Posterior vena cava (tissue), 2 donors: ENCODE measurements at places on chromosomes 1 and 21. TPM values are rescaled to one million over a fixed set of nuclear protein-coding genes. Genes with fewer than 3 reads are reported as not detected.

LCE3D gene
- total RNA-seq: not detected

DNA sequence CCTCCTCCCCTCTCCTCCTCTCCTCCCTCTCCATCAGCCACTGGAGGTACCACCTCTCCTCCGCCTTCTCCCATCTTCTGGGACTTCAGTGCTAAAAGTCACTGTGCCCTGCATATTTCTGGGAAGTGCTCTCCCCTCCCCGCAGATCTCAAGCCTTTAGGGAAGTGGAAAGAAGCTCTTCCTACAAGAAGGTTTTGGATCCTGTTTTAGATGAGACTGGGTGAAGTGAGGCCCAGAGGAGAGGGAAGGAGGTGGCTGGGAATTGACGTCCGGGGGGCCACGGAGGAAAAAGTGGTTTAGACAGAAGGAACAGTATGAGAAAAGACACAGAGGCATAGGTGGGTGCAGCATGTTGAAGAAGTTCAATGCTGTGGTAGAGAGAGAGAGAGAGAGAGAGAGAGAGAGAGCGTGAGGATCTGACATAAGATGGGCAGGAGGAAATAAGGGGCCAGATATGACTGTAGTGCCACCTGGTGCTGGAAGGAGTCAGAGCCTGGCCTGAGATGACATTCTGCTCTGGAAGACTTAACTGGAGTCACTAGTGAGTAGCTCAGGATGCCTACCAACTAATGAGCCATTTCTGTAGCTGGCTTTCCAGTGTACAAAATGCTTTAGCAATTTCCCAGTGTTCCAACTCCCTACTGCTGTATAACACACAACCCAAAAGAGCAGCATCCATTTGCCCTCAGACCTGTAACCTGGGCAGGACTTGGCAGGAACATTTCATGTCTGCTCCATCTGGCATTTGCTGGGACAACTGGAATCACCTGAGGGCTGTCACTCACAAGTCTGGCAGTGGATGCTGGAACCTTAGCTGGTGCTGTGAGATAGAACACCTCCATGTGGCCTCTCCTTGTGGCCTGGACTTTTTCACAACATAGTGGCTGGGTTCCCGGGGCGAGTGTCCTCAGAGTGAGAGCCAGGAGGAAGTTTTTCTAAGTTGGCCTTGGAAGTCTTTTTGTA lies 16.6 kb upstream of the ZSCAN20 start:
- DNase-seq: no peak

DNA sequence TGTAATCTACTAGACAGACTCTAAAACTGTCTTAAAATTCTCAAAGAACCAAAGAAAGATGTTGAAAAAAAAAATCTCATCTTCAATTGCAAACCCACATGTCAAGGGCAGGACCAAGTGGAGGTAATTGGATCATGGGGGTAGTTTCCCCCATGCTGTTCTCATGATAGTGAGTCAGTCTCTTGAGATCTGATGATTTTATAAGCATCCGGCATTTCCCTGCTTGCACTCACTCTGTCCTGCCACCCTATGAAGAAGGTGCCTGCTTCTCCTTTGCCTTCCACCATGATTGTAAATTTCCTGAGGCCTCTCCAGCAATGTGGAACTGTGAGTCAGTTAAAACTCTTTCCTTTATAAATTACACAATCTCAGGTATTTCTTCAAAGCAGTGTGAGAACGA lies 257.0 kb downstream of the HHIPL2 start:
- DNase-seq: no peak

DNA sequence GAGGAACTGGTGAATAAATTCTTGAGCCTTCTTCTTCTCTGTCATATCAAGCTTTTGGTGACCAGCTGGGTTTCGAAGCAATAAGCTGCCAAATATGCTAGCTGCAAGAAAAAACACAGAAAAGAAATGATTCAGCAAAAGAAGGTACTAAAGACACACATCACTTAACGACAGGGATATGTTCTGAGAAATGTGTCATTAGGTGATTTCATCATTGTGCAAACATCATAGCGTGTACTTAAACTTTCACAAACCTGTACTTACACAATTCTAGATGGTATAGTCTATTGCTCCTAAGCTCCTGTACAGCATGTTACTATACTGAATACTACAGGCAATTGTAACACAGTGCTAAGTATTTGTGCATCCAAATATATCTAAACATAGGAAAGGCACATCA lies 2.9 kb upstream of the MTF1 start:
- no peak for DNase-seq

PGLYRP3 gene
- total RNA-seq: not detected

GRCh38 chr1:153697191-153698019 lies 18.9 kb downstream of the NPR1 start:
- peak; percentile 93 for DNase-seq

DNA sequence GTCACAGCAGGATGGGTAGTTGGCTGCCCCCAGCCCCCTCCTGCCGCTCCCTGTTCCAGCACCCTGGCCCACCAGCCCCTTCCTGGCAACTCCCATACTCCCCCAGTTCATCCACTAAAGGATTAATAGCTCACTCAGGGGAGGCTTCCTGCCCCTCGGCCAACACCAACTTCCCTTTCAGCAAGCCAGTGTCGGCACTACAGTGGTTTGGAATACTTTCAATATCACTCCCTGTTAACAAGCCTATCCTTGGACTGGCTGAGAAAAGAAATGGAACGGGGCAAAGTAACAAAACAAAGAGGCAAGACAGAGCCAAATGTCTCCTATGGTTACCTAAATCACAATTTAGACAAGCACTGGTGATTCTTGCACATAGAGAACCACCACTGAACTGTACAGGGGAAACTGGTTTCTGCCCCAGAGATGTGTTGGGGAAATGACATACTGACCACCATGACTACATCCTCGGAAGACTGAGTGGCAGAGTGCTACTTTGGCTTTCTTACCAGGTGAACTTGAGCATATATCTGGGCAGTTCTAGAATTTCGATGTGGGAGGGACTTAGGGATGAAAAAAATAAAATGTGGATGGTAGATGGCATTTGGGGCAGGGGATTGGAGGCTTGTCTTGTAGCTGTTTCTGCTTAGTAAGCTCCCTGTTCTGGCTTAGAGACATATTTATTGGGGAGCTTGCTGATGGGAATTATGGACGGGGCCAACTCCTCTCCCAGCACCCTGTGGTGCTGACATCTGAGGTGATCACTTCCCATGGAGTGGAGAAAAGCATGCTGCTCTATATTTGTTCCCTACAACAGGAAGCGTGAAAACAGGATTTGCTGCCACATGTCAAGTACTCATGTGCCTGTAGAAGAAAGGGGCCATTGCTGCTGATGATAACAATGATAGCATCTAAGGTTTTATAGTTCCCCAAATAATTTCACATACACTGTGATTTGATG lies 7.1 kb upstream of the CAPN2 start:
- DNase-seq: no peak

- DNase-seq: no peak
These were observed 2.0 kb downstream of the POLR3C start for GRCh38 chr1:145826030-145826429.

GRCh38 chr1:164707868-164708331 lies 148.9 kb downstream of the PBX1 start:
- no peak for DNase-seq

PTPN22 gene
- 4.6 TPM for total RNA-seq

KRTAP21-2 gene
- not detected for total RNA-seq

GRCh38 chr21:45543371-45543709 lies 1.1 kb upstream of the SLC19A1 start:
- DNase-seq: peak; percentile 77

RAP1GAP gene
- 1.2 TPM for total RNA-seq

KANK4 gene
- total RNA-seq: 0.37 TPM

CALML6 gene
- total RNA-seq: 0.37 TPM

CELA3B gene
- total RNA-seq: not detected

GRCh38 chr1:241934866-241935265 lies 22.7 kb upstream of the BECN2 start:
- peak; percentile 9 for DNase-seq

- no peak for DNase-seq
These were observed 4.0 kb downstream of the DIRAS3 start for GRCh38 chr1:68046423-68046822.

- no peak for DNase-seq
These were observed 29.4 kb downstream of the VAV3 start for GRCh38 chr1:107935396-107936064.

RXFP4 gene
- total RNA-seq: not detected

GRCh38 chr1:153100245-153100644 lies 5.9 kb upstream of the SPRR2E start:
- no peak for DNase-seq

DNA sequence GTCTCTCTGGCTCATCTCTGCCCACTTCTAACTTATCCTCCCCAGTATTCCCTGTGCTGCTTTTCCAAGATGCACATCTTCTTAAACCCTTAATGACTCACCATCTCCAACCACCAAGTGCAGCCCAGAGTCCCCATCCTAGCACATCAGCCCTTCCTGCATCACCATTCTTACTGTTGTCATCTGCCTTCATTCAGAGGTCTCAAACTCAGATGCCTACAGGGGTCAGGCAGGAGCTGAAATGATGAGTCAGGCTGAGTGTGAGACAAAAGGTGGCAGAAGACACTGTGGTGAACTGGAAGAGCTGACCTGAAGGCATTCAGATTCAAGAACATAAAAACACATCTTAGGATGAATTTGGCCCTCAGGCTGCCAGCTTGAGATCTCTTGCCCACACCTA lies 34.6 kb downstream of the OLFML2B start:
- no peak for DNase-seq

- no peak for DNase-seq
These were observed 54.0 kb upstream of the BOLA1 start for GRCh38 chr1:149845416-149845815.

FBXO28 gene
- total RNA-seq: 28.1 TPM

MTX1 gene
- 26.8 TPM for total RNA-seq

DNA sequence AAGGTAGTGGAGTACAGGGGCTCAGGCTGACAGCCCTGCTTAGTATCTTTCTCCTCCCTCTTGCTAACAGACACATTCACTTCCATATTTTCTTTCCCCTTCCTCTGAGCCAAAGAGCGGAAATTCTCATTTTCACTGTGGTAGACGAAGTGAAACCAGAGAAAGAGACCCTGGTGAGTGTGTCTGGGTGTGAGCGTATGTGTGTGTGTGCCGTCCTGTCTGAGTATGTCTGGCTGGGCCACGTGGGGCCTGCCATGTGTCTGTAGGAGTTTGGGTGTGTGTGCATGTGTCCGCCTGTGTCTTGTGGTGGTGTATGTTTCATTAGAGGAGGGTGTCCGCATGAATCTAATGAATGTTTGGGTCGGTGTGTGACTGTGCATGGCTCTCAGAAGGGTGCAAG lies 1.7 kb downstream of the COL8A2 start:
- DNase-seq: no peak

DNA sequence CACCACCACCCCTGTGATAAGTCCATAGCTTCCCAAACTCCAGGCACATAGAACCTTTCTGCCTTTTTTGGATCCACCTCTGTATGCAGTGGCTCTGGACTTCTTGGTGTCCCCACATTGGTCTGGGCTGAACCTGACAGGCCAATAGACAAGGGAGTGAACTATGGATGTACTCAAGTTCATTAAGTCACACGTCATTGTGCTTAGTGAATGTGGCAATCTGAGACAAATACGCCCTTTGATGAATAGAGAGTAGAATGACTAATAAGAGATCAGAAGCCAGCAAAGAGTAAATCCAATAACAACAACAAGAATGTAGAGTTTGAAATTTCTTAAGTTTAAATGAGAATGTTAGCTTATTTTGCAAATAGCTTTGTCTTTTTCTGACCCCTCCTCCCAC lies 114.8 kb downstream of the ST6GALNAC3 start:
- no peak for DNase-seq

GATAD2B gene
- total RNA-seq: 33.5 TPM

DNA sequence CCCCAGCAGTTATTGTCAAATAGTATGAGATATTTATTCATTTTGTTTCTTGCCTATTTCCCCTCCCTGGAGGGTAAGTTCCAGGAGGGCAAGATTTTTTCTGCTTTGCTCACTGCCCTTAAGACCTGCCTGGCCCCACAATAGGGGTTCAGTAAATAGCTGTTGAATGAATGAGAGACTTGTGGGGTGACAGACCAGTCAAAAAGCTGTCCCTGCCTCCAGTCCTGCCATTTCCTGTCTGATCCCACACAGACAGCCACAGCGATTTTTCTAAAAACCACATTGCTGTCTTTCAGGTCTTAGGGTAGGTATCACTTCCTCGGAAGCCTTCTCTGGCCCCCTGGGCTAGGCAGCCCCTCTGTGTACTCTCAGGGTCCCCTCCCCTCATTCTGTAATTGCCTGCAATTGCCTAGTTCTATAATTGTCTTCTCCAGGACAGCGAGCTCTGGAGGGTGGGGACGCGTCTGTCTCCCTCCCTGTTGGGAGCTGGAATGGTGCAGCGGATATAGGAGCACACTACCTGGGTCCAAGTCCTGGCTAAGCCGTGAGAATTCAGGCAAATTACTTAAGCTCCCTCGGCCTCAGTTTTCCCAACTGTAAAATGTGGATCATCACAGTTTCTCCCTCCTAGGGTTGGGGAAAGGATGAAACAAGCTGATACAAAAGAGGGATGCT lies 1.8 kb upstream of the EXTL1 start:
- DNase-seq: no peak

- no peak for DNase-seq
These were observed at the start of gene LRRC38 for GRCh38 chr1:13513895-13514546. Gene LRRC38, minus strand, starts transcription at chr1:13514003. Its CDS starts 410 bp downstream, at chr1:13513593.

SELL gene
- total RNA-seq: 11.6 TPM

DNA sequence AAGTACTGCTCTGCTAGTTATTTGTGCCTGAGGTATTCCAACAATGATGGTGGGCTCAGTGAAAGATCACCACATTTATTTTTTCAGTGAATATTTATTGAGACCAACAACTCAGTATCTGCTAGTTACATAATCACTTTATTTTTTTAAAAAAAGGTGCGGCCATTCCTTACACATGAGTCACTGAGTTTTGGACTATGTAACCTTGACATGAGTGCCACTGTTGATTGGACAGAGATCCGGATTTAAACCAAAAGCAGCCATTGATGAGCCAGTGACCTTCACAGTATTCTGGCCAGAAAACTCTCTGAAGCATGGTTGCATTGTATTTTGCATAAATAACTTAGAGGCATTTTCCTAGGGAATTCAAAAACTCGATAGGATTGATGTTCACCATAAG lies 79.5 kb downstream of the NUF2 start:
- no peak for DNase-seq

DNA sequence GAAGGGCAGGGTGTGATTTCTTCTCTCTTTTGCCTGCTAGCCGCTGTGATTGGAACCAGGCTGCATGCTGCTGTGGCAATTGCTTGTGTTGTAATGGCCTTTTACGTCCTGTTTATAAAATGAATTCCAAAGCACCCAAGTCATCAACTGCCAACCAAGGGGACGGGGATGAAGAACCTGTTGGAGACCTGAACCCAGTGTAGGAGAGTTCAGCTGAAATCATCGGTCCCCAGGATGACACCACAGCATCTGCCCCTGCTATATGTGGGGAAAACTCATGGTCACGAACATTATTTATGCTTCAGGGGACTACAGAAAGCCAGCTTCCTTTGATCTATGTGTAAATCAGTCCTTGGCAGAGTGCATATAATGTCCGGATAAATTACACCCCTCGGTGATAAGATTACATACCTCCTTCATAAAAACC lies 3.8 kb downstream of the TMEM167B start:
- DNase-seq: no peak

- DNase-seq: no peak
These were observed 39.2 kb downstream of the NSL1 start for GRCh38 chr1:212752252-212752933.
